Glomerular endothelial cell (primary cell): ENCODE measurements at places on chromosomes 7 and 10. TPM values are rescaled to one million over a fixed set of nuclear protein-coding genes. Genes with fewer than 3 reads are reported as not detected.

ADCY1 gene
- total RNA-seq: 0.35 and 0.87 TPM in 2 replicates

ENO4 gene
- not detected in 2 replicates for total RNA-seq

CTAGE8 gene
- not detected in 2 replicates for total RNA-seq

DNA sequence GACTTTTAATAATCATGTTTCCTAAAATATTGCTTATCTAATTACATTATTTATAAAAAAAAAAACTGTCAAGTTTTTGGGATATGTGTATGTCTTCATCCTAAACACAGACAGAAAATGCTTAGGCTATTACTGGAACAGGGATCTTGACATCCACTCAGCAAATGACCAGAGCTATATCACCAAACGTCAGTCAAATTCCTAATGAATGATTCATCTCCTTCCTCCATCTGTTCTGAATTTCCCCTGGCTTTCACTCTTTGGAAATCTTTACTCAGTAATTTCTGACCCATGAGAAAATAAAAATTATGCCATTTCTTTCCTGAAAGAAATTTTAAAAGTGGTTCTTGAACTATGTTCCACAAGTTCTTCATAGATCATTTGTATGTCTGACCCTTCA is 552.4 kb upstream of the KCND2 start:
- DNase-seq: peak; percentile 91

GRCh38 chr10:26430641-26431163 is 7.4 kb upstream of the APBB1IP start:
- DNase-seq: no peak

IMPDH1 gene
- 83.0 and 121 TPM in 2 replicates for total RNA-seq

NKX2-3 gene
- not detected in 2 replicates for total RNA-seq

CCDC146 gene
- total RNA-seq: 1.2 and 5.7 TPM in 2 replicates

- DNase-seq: no peak
Observed at GRCh38 chr10:113957013-113957412, 86.7 kb upstream of the ADRB1 start.

DNA sequence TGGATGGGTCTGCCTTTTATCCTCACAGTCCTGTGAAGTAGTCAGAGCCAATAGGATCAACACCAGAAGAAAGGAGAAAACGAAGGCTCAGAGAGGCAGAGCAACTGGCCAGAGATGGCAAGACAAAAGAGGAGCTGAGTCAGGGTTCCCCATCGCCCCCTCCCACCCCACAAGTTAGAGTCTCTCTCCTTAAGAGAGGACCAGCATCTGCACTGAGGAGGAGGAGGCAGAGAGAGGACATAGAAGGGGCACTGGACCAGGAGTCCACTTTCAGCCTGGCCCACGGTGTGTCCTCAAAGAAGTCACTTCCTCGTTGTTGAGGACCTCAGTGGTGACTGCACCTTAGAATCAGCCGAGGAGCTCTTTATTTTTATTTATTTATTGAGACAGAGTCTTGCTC is 11.6 kb downstream of the SPOCK2 start:
- no peak for DNase-seq

- peak; percentile 48 for DNase-seq
Observed at GRCh38 chr10:79933961-79934360, 14.9 kb downstream of the SFTPD start.

DNA sequence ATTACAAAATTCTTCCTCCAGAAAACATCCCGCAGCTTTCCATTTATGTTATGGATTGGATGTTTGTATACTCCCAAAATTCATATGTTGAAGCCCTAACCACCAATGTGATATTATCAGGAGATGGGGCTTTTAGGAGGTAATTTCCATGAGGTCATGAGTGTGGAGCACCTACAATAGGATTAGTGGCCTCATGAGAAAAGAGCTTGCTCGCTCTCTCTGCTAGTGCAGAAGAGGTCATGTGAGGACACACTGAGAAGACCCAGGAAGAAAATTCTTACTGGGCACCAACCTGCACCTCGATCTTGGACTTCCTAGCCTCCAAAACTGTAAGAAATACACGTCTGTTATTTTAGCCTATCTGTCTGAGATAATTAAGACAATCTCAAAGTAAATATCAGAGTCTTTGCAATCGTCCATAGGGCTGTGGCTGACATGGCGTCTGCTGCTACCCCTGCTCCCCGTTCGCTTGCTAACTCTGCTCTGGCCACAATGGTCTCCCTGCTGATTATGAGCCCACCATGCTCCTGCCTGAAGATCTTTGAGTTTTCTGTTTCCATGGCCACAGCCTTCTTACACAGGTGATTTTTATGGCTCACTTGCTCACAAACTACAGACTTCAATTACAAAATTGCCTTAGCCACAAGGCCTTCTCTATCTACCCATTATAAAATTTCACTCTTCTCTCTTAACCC is 333.3 kb downstream of the CACNA2D1 start:
- DNase-seq: no peak

- no peak for DNase-seq
Observed at GRCh38 chr10:100238429-100238828, 9.0 kb upstream of the CHUK start.

GRCh38 chr10:77350711-77351119 is 286.9 kb downstream of the KCNMA1 start:
- peak; percentile 41 for DNase-seq

DNA sequence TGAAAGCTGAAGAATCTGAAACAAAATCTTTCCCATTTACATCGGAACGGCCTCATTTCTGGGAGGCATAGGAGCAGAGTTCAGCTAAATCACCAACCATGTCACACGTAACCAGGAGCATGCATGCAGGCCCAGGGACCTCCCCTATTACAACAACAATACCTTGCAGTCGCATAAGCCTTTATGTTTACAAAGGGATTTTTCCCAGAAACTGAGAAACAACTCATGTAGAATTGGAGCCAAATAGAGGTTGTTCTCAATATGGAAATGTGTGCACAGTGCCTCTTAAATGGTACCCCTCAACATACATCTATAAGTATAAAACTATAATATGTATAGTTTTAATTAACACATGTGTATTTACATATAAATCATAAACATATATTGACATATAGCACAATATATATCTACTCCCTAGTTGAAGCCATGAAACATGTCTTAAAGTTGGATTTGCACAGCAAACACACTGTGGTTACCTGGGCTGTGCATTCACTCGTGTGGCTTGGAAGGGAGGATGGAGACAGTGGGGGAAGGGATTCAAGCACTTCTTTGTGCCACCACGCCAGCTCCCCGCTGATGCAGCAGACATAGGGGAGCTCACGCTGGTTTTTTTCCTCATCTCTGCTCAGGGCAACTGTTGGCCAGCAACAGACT is 35.0 kb upstream of the DGKI start:
- DNase-seq: no peak

DNA sequence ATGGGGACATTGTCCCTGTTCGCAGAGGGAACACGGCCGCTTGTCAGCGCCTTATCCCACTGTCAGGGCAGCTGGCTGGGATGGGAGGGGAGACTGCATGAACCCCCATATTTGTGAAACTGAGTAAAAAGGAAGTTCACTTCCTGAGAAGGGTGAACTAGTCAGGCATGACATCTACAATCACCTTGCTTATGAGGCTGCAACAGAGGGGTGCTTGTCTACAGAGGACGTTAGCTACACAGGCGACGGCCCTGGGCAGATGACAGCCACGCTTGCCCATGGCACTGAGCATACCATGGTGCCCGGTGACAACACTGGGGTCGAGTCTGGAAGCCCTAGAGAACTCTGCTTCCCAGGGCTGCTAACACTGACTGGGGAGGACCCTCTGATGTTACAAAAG is 46.0 kb upstream of the KDM7A start:
- no peak for DNase-seq

PTCD1 gene
- 7.6 and 14.3 TPM in 2 replicates for total RNA-seq

GOLGA7B gene
- total RNA-seq: not detected in 2 replicates

GRCh38 chr7:128135159-128135514 is 103.9 kb upstream of the LRRC4 start:
- no peak for DNase-seq

CLDN12 gene
- total RNA-seq: 9.5 and 11.1 TPM in 2 replicates

DNA sequence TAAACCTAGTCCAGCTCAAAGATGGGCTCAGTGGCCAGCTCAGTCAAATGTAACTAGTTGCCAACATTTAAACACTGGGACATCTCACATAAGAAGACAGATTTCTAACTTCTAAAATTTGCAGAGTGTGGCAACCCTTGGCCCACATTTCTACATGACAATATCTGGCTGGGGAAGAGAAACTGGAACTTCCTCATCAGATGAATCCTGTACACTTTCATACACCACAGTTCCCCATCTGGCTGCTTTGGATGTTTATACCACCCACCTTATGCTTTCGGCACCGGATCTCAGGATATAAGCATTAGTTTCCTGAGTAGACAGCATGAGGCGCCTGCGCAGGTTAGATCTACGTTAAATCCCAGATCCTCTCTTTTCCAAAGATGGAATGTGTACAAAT is 199.3 kb downstream of the PRKG1 start:
- DNase-seq: no peak

DNA sequence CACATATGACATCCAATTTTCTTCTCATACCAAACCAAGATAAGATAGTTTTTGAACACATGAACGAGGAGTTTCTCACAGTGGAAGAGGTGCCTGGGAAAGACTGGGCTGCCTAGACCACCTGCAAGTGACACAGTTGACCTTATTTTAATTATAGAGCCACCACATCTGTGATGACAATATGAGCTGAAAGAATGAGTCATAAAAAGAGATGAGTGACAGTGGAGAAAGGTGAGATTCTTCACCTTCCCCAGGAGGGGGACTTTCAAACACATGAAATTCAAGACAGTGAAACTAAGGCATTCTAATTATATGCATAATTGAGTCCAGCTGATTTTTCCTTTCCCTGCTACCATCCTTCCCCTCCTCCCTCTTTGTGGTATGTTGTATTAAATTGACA is 475.5 kb downstream of the NXPH1 start:
- no peak for DNase-seq

FBXL13 gene
- 0.39 and 2.2 TPM in 2 replicates for total RNA-seq

- DNase-seq: no peak
Observed at GRCh38 chr10:100009283-100009792, 409 bp downstream of the DNMBP start.

GRCh38 chr7:79778786-79779770 is 325.6 kb upstream of the MAGI2 start:
- no peak for DNase-seq

- DNase-seq: no peak
Observed at GRCh38 chr7:19932549-19933249, 159.3 kb upstream of the TMEM196 start.

DNA sequence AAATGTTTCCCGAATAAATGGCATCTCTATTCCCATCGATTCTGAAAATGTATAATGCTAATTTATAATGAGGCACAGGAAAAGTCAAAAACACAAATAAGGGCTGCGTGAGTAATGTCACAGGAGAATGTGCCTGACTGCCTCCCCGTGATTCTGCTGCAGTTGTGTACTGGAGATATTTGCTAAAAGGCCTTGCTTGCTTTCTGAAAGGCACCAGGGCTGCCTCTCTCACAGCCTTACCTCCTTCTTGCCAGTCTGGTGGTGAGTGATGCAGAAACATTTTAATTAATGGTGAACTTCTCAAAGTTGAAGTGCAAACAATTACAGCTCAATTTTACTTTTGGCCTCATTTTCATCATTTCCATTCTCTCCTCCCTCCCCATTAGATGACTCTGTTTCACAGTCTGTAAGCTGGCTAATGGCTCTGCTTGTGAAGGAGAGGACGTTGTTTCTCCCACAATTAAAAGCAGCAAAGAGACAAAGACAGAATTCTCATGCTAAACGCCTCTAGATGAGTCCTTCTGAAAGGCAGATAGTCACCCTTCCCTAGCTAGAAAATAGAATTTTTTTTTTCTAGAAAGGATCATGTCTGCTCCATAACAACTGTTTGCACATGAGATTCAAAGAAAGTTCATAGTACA is 377.6 kb downstream of the MDFIC start:
- no peak for DNase-seq

DNA sequence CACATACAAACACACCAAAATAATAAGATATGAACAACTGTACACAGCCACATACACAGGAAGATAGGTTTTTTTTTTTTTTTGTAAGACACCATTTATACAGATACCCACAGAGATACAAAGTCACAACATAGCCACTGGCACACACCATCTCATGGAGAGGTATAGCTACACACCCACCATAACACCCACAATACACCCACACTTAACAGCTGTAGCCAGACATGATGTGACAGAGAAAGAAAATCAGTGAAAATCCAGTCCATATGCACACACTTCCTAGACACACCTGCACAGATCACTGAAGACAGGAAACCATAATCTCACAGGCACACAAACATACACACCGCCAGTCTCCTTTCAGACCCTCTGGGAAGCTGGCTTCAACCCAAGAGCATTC is 62.4 kb upstream of the PAX2 start:
- DNase-seq: no peak

GRCh38 chr10:21364196-21365114 is 161.0 kb downstream of the SKIDA1 start:
- DNase-seq: peak; percentile 93

DNA sequence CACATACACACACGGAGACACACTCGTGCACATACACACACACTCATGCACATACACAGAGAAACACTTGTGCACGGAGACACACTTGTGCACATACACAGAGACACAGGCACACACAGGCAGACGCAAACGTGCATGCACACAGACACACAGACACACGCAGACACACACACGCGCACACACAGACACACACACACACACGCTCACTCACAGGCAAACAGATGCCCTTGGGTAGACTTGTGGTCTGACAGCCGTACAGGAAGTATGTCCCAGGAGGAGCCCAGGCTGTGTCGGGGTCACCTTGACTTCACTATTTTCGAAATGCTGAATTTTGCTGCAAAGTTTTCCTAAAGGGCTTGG is 538.0 kb downstream of the DNAJB6 start:
- no peak for DNase-seq

DNA sequence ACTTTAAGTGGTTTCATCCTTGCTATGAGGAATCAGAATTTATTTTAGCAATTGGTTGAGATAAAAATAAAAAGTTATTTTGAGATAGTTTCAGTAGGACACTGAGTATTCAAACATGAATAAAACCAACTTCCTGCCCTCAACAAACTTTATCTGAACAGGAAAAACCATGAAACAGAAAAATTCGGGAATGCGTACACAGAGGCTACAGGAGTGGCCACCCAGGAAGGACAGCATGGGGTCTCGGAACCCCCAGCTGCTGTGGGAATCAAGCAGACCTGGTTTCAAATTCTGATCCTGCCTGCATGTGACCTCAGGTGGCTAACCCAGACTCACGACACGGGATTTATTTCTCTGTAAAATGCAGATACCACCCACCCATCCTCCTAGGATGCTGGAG is 49.0 kb upstream of the GRID1 start:
- DNase-seq: no peak

DNA sequence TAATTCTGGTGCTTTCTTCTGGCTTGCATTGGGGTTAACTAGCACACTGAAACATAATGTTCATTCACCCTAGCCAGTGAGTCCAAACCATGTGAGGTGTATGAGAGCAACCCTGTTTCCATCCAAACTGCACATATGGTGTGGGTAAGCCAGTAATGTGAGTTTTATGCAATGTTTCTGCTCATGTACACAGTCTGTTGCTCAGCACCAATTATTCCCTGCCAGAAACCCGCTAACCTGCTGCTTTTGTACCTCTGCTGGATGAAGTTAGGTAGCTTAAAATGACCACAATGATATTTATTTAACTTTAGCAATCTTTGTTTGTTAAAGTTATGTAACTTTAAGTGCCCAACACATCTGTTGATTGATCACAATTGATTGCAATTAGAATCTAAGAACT is 93.7 kb upstream of the RPA3 start:
- DNase-seq: no peak

OPN1SW gene
- not detected in 2 replicates for total RNA-seq

SOSTDC1 gene
- not detected in 2 replicates for total RNA-seq

SPDYE1 gene
- total RNA-seq: not detected in 2 replicates

- no peak for DNase-seq
Observed at GRCh38 chr7:13793926-13794325, 195.5 kb downstream of the ETV1 start.

- DNase-seq: peak; percentile 4
Observed at GRCh38 chr10:68594405-68594804, 34.3 kb downstream of the TET1 start.
